HAP-1 (cell line): ENCODE measurements at places on chromosomes 4 and X.

DNA sequence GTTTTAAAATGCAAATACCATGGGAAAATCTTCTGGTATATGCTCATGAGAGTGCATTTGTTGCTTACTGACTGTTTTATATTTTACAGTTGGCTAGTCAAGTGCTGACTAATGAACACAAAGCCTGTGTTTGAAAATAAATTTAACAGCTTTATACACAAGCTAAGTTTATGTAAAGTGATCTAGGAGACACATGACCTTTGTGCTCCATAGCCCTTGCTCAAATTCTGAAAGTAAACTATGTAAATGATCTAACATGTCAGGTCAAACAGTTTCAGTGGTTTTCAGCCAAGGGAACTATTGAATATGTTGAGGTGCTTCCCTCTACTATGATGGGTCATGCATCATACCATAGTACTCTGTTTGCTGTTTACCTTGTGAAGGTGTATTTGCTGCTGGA, 36.7 kb downstream of the DIAPH2 start:
- DNase-seq = no peak

GRCh38 chr4:67521506-67521905, 23.8 kb downstream of the CENPC start:
- no peak for DNase-seq

DNA sequence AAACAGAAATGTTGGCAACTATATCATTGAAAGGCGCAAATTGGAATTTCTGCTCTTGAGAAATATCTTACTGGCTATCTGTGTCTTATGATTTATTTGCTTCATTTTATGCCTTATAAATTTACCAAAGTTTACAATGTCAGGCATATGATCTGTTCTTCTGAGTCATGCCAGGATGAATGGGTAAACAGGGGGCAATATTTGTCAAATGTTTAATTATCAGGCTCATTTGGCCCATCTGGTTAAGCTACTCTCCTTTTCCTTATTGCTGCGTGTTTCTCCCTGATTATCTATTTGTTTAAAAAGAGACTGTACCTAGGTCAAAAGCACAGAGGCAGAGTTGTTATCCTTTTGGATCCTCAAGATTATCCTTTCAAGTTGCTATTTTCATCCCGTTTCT, 903.8 kb upstream of the PCDH10 start:
- DNase-seq = no peak

GRCh38 chr4:118745357-118745756, 60.2 kb downstream of the METTL14 start:
- no peak for DNase-seq

DNA sequence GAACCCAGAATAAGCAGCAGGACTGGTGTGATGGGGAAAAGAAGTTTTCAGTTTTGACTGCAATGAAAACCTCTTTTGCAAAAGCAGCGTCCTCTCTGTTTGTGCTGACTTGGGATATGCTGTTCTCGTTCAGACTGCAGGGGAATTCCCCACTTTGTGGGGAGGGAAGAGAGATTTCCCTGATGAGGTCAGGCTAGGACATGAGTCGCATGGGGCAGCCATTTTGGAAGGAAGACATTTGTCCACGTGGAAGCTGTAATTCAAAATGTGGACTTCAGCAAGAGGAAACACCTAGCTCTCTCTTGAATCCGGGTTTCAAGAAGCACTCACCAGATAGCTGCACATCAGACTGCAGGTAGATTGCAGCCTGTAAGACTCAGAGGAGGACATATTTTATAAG, 39.3 kb downstream of the ING2 start:
- no peak for DNase-seq

GRCh38 chr4:107212565-107212964, 176.5 kb upstream of the DKK2 start:
- DNase-seq = no peak
